SJSA1 (cell line): ENCODE measurements at places on chromosomes 3 and 15. TPM values are rescaled to one million over a fixed set of nuclear protein-coding genes. Genes with fewer than 3 reads are reported as not detected.

TRPM1 gene
- total RNA-seq = 0.08 TPM in 1 of 2 replicates, not detected in the other

FBXL2 gene
- total RNA-seq = 11.2 and 16.4 TPM in 2 replicates

TMEM212 gene
- total RNA-seq = not detected in 2 replicates

BFSP2 gene
- total RNA-seq = not detected in 2 replicates

NPAP1 gene
- not detected in 2 replicates for total RNA-seq

ITPKA gene
- total RNA-seq = 4.4 and 5.7 TPM in 2 replicates

HYKK gene
- total RNA-seq = 4.1 and 9.4 TPM in 2 replicates

LIPC gene
- 1.1 and 2.2 TPM in 2 replicates for total RNA-seq

CD80 gene
- total RNA-seq = not detected in 2 replicates

GOLGA6L2 gene
- total RNA-seq = not detected in 2 replicates

CCDC191 gene
- 0.39 and 7.4 TPM in 2 replicates for total RNA-seq

LMAN1L gene
- total RNA-seq = not detected in 2 replicates

ZPLD1 gene
- not detected in 2 replicates for total RNA-seq

ARL14 gene
- total RNA-seq = not detected in 2 replicates

SLCO2A1 gene
- 0.16 TPM in 1 of 2 replicates, not detected in the other for total RNA-seq

SENP8 gene
- 0.78 and 2.5 TPM in 2 replicates for total RNA-seq

NAA50 gene
- 165 and 166 TPM in 2 replicates for total RNA-seq

MESP2 gene
- total RNA-seq = not detected in 2 replicates

ABTB1 gene
- 1.3 and 1.4 TPM in 2 replicates for total RNA-seq

GOLGA6L9 gene
- 1.1 and 1.6 TPM in 2 replicates for total RNA-seq

BRK1 gene
- 46.7 and 112 TPM in 2 replicates for total RNA-seq

EXD1 gene
- not detected in 2 replicates for total RNA-seq

GRAMD2A gene
- 0.16 TPM in 1 of 2 replicates, not detected in the other for total RNA-seq

DGKG gene
- 0.97 TPM in 1 of 2 replicates, not detected in the other for total RNA-seq

REC114 gene
- not detected in 2 replicates for total RNA-seq

KLHL6 gene
- not detected in 2 replicates for total RNA-seq

GALNT15 gene
- 1.3 and 2.1 TPM in 2 replicates for total RNA-seq

GABRB3 gene
- total RNA-seq = not detected in 2 replicates

CISH gene
- 0.92 TPM in 1 of 2 replicates, not detected in the other for total RNA-seq

THAP10 gene
- total RNA-seq = 3.9 and 10.7 TPM in 2 replicates

SI gene
- total RNA-seq = not detected in 2 replicates

VILL gene
- 0.13 and 0.16 TPM in 2 replicates for total RNA-seq

WDR93 gene
- total RNA-seq = 0.05 TPM in 1 of 2 replicates, not detected in the other

MASP1 gene
- total RNA-seq = 2.1 and 2.3 TPM in 2 replicates

ZKSCAN7 gene
- 4.1 and 4.4 TPM in 2 replicates for total RNA-seq
